Fibroblast of the aortic adventitia (primary cell): ENCODE measurements at places on chromosomes 11 and 22.
A peak's percentile ranks its signal among the peaks of the same experiment; 100 is the strongest.

DNA sequence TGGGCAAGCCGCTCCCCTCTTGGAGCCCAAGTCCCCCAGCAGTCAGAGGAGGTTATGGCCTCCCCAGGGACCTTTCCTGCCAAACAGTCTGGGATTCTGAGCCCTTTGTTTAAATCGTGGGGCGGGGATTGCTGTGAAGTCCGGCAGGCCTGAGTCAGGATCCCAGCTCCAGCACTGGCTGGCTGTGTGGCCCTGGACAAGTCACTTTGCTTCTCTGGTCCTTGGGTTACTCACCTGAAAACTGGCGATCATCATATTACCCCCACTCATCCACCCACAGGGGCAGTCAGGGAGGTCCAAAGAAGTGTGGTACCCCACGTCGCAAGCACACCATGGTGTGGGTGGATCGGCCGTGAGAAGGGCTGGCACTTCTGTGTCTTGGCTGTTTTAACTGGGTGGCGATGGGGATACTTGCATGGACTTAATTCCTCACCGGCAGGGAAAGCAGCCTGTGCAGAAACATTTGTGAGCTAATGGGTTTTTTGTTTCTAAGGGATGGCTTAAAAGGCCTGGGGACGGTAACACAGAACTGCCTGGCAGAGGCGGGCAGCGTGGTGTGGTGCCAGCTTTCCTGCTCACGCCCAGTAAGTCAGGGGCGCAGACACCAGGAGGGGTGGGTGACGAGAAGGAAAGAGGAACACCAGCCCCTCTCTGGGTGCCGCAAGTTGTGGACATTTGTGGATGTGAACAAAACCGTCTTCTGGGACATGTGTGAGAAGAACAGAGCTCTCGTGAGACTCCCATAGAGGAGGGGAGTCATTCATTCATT lies 31.6 kb upstream of the PRR5 start:
- DNase-seq, result no peak

- peak; percentile 35 for DNase-seq
Measured at GRCh38 chr11:69640260-69640994, 529 bp upstream of the CCND1 start.

- peak; percentile 11 for DNase-seq
Measured at GRCh38 chr22:24437741-24438328, 10.4 kb downstream of the ADORA2A start.

- DNase-seq, result no peak
Measured at GRCh38 chr22:29641042-29641699, 37.7 kb downstream of the NF2 start.

DNA sequence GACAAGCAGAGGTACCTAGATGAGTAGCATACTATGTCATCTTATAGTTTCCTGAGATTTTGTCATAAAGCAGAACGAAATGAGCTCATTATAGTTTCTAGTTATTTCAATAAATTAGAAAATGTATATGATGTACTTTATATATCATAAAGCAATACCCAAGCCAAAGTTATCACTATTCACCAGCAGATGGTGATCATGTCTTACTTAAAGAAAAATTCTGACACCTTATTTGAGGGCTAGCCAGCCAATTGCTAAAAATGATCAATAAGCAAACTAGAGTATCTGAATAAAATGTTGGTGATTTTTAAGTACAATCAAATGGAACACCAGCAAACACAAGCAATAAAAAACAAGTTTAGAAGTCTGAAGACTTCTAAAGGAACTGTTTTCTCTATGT lies 44.1 kb downstream of the RSF1 start:
- peak; percentile 18 for DNase-seq

DNA sequence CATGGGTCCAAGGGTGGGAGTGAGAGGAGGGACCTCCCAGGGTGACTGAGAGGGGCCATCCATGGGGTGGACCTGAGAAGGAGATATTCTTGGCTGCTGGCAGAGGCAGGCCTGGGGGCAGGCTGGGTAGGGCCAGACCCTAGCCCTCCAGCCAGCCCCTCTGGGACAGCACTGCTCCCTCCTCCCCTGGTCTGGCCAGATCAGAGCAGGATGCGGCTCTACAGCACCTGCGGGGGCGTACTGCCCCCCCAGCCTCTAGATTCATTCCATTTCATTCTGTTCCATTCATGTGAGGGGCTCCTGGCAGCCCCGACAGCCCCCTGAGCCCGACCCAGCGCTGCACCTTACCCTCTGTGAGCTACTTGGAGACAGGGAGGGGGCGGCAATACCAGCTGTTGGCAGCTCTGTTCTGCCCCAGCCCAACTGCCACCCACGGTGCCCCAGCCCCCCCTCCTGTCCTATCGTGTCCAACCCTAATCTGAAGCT lies 34.3 kb upstream of the MYRF start:
- DNase-seq, result no peak

GRCh38 chr11:46991391-46991790 lies 54.8 kb downstream of the CSTPP1 start:
- DNase-seq, result no peak

DNA sequence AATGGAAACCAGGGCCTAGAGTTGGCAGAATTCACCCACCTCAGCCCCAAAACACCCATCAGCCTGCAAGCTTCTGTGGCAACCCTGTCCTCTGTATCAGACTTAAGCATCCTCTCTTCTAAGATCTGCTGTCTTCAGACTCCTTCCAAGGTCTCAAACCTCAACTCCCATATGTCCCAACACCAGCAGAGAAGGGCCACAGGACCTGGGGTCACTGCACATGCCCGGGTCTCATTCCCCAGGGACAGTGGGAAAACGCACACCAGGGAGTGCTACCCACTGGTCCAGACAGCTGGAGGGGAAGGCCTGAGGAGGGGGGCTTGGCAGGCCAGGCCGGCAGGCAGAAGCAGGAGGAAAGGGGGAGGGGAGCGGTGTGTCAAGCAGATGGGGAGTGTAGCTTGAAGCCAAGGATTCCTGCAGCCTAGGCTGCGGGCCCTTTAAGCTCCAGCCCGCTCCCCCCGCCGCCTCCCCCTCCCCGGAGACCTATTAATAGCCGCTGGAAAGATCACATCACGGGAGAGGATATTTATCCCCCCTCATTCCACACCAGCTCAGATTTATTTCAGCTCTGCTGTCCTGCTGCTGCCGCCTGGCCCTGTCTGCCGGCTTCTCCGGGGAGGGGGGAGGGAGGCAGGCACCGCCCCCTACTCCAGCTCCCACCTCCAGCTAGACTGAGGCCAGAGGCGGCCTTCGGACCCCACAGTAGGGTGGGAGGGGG lies 16.7 kb downstream of the BCL9L start:
- DNase-seq, result peak; percentile 91

DNA sequence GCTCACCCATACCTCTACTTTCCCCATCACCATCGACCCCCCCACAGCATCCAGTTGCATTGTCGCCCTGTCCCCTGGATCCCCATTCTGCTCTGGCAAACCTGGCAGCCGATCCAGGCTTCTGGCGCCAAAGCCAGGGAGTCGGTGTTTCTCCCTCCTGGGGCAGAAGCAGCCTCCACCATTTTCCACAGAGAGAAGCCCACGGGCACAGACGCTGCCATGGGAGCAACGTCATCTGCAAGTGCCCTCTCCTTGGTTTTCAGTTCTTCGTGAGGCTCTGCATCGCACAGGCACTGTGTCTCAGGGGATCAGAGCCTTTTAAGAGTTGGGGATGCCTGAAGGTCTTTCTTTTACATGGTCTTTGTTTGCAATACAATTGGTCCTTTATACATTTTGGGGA lies 2.3 kb downstream of the YPEL4 start:
- no peak for DNase-seq

- no peak for DNase-seq
Measured at GRCh38 chr11:119298726-119299125, 18.2 kb downstream of the MCAM start.

DNA sequence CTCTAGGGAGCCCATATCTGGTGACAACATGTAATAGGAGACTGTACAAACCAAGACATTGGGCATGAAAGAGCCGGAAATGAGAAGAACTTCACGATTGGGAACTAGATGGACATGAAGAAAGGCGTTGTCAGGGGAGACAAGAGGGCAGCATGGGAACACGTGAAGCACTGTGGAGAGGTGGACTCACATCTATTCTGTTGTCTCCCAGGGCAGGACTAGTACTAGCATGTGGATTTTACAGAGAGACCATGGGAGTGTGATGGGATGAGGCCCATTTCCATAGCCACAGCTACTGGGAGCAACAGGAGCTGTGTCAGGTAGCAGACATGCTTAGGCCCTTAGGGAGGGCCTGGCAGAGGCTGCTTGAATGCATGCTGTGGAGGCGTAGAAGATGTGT lies 333.9 kb downstream of the OPCML start:
- no peak for DNase-seq

DNA sequence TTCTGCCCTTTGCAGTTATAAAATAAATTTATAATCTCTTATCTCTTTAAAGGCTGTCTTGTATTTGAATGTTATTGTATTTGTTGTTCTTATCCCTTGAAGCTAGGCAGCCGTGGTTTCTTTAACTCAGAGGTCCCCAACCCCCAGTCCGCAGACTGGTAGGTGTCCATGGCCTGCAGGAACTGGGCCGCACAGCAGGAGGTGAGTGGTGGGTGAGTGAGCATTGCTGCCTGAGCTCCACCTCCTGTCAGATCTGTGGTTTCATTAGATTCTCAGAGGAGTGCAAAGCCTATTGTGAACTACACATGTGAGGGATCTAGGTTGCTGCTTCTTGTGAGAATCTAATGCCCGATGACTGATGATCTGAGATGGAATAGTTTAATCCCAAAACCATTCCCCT lies 380.0 kb upstream of the CCDC90B start:
- no peak for DNase-seq

- no peak for DNase-seq
Measured at GRCh38 chr11:125092669-125093068, 18.8 kb downstream of the TMEM218 start.

- DNase-seq, result no peak
Measured at GRCh38 chr11:119315131-119316015, 1.6 kb downstream of the MCAM start.

DNA sequence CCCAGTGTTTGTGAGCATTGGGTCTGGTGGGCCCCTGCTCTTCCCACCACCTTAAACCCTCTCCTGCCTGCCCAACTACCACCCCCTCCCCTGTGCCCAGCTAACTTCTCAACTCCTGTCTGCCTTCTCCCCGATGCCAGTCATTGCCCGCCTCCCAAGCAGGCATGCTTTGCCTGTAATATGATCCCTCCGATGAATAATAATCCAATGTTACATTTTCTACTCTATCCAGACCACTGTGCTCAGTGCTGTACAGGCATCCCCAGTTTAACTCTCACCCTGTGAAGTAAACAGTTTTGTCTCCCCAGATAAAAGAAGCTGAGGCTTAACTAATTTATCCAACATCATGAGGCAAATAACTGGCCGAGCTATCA lies 35.5 kb upstream of the OLFML1 start:
- DNase-seq, result no peak

GRCh38 chr11:115389790-115390189 lies 114.4 kb downstream of the CADM1 start:
- DNase-seq, result no peak

GRCh38 chr11:73598719-73599379 lies 937 bp upstream of the FAM168A start:
- DNase-seq, result no peak

GRCh38 chr11:58027341-58027740 lies 3.4 kb upstream of the OR6Q1 start:
- peak; percentile 55 for DNase-seq

DNA sequence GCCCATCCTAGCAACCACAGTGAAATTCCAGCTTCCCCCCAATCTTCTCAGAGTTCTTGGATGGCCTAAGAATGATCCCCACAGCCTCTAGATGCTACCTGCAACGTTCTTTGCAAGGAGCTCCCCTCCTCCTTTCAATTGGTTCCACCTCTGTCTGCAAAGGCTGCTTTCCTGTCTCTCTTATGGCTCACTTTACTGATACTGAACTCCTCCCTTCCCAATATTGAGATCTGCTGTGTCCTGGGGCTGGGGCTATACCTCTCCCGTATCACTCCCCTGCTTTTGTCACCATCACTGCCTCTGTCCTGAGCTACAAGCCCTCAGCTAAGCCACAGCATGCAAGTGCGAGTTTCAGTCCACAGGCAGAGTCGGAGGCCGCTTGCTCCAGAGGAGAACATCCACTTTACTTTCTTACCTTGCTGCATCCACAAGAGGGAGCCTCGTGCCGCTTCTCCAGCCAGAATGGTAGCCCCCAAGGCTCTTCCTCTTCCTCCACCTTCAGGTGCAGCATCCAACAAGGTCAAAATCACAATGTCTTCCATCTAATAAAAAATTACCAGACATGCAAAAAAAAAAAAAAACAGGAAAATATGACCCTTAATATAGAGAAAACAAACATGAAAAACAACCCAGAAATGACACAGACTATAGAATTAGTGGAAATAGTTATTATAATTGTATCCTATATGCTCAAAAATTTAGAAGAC lies 48.6 kb upstream of the TMEM45B start:
- DNase-seq, result peak; percentile 34

GRCh38 chr11:22666325-22666687 lies at the start of gene GAS2:
Gene GAS2 (plus strand): TSS chr11:22666611. CDS start chr11:22674870, 8,259 bp downstream.
- peak; percentile 14 for DNase-seq

GRCh38 chr11:65205602-65205967 lies 23.9 kb downstream of the CAPN1 start:
- DNase-seq, result no peak

GRCh38 chr22:44462246-44463010 lies 35.6 kb downstream of the RTL6 start:
- no peak for DNase-seq

DNA sequence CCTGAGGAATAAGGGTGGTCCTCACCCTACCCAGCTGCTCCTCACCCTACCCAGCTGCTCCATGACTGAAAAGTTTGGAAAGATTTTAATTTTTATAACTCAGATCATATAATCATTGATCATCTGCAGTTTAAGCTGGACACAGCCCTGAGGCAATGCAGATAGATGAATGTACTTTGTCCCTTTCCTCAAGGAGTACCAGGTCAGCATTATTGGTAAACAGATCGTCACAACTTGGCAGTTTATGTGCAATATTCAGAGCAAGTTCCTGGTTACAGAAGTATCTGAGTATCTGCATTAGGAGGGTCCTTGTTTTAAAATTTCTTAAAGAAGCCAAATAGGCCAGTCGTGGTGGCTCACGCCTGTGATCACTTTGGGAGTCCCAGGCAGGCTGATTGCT lies 3.6 kb downstream of the TNRC6B start:
- no peak for DNase-seq

GRCh38 chr11:90171359-90171758 lies 36.9 kb downstream of the NAALAD2 start:
- no peak for DNase-seq

DNA sequence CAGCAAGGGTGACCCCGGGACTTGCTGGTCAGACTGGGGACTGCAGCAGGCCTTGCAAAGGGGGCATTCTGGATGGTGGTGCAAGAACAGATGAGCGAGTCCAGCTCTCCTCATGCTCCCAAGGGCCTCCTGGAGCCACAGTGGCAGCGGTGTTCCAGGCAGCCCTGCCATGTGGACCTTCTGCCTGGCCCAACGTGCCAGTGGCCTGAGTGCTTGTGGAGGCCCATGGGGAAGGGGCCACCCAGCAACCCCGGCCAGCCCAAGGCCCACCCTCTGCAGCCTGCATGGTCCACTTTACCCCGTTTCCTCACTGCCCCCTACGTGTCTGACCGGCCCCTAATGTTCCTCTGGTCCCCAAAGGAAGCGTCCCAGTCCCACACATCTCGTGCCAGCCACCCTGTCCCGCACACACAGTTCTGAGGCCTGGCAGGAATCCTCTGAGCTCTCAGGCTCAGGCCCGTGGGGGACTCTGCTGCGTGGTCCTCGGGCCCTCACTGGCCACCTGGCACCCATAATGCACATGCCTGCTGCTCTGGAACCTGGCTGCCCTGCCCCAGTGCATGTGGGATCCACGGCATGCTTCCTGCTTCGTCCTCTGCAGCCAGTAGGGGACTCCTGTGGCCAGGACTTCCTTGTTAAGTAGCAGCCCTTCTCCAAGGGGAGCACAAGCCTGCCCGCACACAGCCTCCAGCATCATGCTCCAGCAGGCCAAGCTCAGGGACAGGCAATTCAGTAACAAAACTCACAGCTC lies 85.5 kb downstream of the DGCR2 start:
- DNase-seq, result no peak
